ENCODE measurements at places on chromosomes 2 and 18. TPM values are rescaled to one million over a fixed set of nuclear protein-coding genes. Genes with fewer than 3 reads are reported as not detected.

DNA sequence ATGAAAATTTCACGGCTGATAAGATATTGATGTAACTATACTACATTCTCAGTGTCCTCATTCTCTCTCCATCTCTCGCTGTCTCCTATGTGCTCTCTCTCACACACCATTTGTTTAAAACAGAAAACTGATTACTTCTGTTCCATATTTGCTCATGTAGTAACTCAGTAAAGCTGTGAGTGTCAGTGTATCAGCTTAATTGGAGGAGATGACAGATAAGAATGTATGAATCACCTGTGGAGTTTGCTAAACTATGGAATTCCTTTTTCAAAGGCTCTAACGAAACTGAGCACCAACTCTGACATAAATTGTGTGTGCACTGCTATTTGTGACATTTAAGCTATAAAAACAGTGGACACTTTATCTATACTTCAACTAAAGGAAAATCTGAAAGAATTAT lies 1080.0 kb downstream of the DSC3 start:
- DNase-seq = no peak

GRCh38 chr2:182359990-182360662 lies 66.7 kb downstream of the PDE1A start:
- DNase-seq = no peak

DNA sequence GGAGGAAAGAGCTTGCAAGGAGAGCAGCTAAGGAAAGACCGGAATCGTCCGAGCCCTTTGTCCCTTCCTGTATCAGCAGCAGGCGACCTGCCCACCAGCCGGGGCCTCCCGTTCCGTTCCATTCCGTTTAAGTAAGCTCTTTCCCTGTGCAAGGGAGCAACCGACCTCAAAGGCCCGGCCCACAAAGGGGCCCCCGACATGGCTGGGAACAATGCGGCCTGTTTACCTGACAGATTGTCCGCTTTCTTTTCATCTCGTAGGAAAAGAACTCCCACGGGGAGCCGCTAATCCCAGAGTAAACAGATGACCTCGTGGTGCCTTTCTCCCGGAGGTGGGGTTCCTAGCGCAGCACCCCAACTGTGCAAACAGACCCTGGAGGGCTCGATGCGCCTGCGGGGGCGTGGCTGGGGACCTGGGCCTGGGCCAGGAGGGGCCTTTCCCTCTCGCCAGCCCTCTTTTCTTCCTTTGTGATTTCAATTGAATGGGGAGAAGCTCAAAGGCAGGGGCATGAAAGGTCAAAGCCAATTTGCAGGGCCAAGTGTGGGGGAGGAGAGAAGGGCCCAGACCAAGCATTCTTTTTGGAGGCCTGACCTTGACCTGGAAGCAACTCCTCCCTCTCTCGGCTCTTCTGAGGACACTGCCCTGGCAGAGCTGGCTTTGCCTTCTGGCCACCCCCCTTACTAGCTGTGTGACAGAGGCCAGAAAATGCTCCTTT lies 120.2 kb downstream of the INHBB start:
- DNase-seq = no peak

Gene MTCL1
- total RNA-seq = 0.29 TPM

- DNase-seq = no peak
Measured at GRCh38 chr2:121906170-121906569, 150.7 kb downstream of the TSN start.

Gene TXNDC2
- total RNA-seq = not detected

Gene GPR155
- total RNA-seq = 3.0 TPM

GRCh38 chr2:69310111-69311023 lies 76.7 kb downstream of the GFPT1 start:
- no peak for DNase-seq

Gene POTEC
- not detected for total RNA-seq

DNA sequence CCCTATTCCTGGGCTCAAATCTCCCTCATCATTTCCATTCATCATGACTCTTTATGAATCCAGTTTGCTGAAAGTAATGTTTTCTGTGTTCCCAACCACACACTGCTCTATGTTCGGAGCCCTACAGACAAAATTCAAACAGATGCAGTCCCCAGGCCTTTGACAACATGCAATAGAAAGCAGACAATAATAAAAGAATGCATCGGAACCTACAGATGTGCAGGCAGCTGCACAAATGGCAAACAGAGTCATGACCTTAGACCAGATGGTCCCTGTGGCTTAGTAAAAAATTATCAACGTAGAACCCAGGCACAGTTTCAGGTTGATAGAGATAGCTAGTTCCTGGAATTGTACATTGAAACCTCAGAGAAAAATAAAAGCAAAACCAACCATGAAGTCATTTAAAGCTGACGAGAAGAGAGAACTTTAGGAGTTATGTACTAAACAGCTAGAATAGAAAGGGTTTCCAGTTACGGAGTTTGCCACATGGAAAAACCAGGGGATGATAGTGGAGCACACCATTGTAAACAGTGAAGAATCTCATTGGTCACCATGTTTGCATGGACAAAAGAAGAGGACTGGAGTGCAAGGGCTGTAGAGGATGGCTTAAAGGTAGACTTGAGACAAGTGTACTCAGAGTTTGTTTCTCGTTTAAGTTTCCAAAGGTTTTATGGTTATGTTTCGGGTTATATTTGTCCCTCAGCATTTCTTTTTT lies 23.2 kb upstream of the ACVR1 start:
- no peak for DNase-seq

Gene MFSD2B
- 0.28 TPM for total RNA-seq

Gene HOXD3
- not detected for total RNA-seq

Gene CAD
- 101 TPM for total RNA-seq

GRCh38 chr18:77405096-77405495 lies 155.4 kb downstream of the GALR1 start:
- no peak for DNase-seq

- DNase-seq = no peak
Measured at GRCh38 chr18:12586956-12587355, 71.0 kb downstream of the SPIRE1 start.

DNA sequence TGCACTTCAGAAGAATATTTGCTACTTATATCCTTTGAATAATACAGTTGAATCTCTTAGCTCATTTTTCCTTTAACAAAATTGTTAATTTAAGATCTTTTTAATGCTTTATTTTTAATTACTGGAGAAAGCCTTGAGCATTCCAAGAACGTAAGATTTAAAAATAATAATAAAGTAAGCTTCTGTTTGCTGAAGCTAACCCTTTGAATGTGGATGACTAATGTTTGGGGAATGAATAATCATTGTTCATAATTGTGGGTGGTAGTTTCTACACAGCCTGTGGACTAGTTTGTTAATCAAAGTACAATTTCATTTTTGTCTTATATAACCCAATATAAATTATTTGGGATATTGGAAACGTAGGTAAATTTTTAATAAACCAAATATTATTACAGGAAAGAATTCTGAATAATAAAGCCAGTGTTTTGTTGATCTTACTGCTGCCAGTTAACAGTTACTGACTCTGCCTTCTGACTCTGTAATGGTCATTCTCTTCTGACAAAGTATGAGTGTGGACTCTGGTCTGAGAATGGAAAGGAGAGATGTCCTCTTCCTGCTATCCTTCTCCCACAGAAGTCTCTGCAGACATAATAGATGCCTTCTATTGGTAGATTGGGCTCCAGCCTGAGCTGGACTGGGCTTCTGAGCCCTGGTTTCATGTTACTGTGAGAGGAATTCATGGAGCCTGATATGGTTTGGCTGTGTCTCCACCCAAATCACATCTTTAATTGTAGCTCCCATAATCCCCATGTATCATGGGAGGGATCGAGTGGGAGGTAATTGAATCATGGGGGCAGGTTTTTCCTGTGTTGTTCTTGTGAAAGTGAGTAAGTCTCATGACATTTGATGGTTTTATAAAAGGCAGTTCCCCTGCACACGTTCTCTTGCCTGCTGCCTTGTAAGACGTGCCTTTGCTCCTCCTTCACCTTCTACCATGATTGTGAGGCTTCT lies 292.7 kb upstream of the SLC39A10 start:
- DNase-seq = no peak

Gene LRRC30
- not detected for total RNA-seq

Gene MAP2
- 0.29 TPM for total RNA-seq

GRCh38 chr2:68506170-68506569 lies 38.8 kb downstream of the APLF start:
- DNase-seq = no peak

Measured in GM12878 (cell line).